ENCODE measurements at places on chromosomes 16 and 17. TPM values are rescaled to one million over a fixed set of nuclear protein-coding genes. Genes with fewer than 3 reads are reported as not detected.

MMP28 gene
- total RNA-seq: 10.2 TPM

HIRIP3 gene
- total RNA-seq: 13.9 TPM

HOXB1 gene
- total RNA-seq: not detected

RNU2-1 gene
- not detected for total RNA-seq

SALL1 gene
- 0.09 TPM for total RNA-seq

IKZF3 gene
- total RNA-seq: not detected

KRT20 gene
- total RNA-seq: 0.27 TPM

SLC9A5 gene
- 1.4 TPM for total RNA-seq

DNAI2 gene
- total RNA-seq: not detected

SHISA6 gene
- not detected for total RNA-seq

CD300LG gene
- not detected for total RNA-seq

CDH1 gene
- 4.2 TPM for total RNA-seq

KRTAP4-3 gene
- not detected for total RNA-seq

ZG16 gene
- not detected for total RNA-seq

FNDC8 gene
- total RNA-seq: not detected
